ENCODE measurements at places on chromosomes 3 and 15.
A peak's percentile ranks its signal among the peaks of the same experiment; 100 is the strongest.

GRCh38 chr3:143784446-143784845 is 63.8 kb downstream of the SLC9A9 start:
- DNase-seq: no peak

GRCh38 chr3:39474126-39474515 is 6.6 kb downstream of the MOBP start:
- no peak for DNase-seq

DNA sequence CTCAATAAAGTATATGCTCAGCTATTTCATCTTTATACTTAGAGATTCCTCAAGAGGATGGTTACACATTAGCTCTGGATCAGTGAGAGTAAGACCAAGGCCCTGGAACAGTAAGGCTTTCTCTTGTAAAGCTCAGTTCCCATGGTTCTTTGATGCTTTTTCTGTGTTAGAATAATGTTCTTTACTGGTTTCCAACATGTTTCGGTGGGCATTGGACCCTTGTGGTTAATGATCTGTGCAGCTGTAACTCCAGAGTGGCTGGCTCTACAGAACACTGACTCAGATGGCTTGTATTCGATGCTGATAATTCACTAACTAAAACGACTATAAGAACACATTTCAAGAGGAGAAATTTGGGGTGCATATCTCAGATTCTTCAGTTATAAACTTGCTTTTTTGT is 114.7 kb downstream of the AKAP13 start:
- no peak for DNase-seq

GRCh38 chr3:105728771-105729312 is 140.0 kb downstream of the CBLB start:
- no peak for DNase-seq

GRCh38 chr3:54215521-54215920 is 93.2 kb downstream of the CACNA2D3 start:
- no peak for DNase-seq

- DNase-seq: peak; percentile 18
Measured at GRCh38 chr15:64461721-64462162, 1.4 kb downstream of the ZNF609 start.

- no peak for DNase-seq
Measured at GRCh38 chr3:194139071-194139813, 3.3 kb downstream of the HES1 start.

DNA sequence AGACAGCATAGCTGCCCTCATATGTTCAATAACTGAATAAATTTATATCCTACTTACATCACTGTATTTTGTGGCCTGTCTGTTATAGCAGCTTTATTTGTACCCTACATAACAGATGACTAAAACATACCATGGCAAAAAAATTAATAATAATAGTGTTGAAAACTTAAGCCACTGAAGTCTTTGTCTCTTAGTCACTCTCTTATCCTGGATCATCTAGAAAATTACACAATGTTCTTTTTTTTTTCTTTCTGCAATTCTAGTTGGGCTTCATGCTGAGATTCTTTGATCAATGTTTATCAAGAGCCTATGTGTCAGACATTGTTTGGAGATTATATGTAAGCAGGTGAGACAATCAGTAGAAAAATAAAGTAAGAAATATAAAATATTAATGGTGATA is 519.3 kb upstream of the ARPP21 start:
- no peak for DNase-seq

- DNase-seq: no peak
Measured at GRCh38 chr15:58566029-58566428, 134.2 kb downstream of the LIPC start.

- DNase-seq: no peak
Measured at GRCh38 chr15:62547584-62547983, 382.5 kb upstream of the C2CD4B start.

DNA sequence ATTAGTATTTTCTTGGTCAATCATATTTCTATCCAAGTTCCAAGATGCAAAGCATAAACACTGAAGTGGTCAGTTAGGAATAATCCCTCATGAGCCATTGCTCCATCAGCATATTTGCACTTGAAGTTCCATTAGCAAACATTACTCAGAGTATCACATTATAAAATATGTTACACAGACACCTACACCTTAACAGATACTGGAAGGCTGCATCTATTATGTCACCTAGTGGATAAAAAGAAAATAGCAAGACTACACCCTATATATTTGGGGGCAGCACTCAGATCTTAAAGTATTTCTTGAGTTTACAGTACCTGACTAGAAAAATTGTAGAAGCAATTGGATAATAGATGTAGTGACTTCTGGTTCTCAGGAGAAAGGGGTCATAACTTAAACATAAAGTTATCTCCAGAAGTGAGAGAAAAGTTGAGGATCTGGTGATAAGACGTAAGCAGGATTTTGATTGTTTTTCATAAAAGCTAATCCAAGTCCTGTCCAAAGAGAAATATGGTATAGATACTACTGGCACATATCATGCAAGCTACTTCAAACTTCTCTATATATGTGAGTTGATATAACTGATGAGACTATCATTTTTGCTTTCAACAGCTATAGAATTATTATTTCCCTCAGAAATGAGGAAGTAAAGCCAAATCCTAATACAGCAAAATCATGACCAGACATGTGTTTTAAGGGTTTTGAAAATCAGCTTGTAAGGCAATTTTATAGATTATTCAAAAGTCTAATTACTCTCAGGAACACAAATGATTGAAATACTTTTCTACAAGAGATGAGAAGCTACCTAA is 422.2 kb downstream of the GBE1 start:
- no peak for DNase-seq

GRCh38 chr3:112482675-112483074 is 16.6 kb downstream of the BTLA start:
- no peak for DNase-seq

GRCh38 chr3:126003447-126004190 is 34.6 kb downstream of the ROPN1B start:
- DNase-seq: no peak

DNA sequence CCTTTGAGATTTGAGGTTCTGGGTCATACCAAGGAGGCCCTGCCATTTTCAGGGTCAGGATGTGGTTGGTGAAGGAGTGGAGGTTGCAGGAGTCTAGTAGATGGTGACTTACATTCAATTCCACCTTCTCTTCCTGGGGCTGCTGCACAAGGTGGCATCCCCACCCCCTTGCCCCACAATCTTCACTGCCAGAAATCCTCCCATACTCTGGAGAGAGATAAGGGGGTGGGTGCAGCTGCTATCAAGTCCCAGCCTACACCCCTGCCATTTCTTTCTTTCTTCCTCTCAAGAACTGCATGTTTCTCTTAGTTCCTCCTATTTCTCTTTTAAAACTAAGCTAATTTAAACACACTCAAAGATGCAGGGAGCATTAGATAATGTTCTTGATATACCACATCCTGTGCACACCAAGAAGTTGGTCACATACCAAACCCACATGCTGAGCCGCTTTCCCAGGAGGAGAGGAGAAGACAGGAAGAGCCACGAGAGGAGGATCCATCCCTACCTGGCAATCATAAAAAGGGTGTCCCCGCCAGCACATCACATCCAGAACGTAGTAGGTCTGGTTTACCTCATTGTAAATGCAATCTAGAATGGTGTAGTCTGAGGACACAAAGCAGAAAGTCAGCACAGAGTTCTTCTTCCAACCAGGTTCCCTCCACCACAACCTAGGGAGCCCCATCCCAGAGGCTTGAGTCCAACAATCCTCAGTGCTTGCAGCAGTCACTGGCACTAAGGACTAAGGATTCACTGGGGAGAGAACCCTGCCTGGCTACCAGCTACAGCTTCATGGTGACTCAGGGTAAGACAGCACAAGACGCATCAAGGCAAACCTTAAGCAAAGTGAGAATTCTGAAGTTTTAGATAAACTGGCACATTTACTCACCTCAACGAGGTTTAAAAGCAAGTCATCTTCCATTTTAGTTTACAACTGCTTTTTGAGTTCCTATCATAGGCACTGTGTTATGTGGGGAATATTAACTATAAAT is 18.5 kb downstream of the SNUPN start:
- no peak for DNase-seq

DNA sequence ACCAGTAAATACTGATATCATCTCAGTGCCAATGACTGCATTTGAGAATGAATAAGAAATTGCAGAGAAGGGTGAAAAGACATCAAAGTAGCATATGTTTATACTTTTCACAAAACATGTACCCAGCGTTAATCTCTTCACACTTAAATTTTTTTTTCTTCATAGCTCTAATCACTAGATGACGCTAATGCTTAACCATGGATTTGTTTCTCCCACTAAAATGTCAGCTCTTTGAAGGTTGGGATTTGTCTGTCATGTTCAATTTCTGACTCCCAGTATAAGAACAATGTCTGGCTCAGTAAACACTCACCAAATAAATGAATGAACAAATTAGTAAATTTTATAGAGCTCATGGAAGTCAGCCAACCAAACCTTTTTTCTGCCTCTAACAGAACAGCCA is 78.3 kb upstream of the LMCD1 start:
- DNase-seq: no peak

DNA sequence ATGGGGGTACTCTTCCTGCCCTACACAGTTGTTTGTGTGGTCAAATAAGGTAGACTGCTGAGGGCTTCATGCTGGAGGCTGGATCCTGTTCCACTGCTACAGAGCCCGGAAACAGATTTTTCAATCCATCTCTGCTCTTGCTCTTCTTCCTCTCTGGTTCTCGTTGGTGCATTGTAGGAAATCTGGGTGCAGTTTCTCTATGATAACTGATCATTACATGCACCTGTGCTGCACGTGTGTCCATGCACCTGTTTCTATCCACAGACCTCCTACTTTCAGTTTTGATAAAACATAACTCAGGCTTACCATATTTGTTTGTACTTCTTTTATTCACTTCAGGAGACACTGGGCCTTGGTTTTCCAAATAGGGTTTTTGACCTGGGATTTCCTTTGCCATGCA is 21.3 kb downstream of the MINAR1 start:
- DNase-seq: no peak

GRCh38 chr3:103319912-103320311 is 885.1 kb downstream of the ZPLD1 start:
- DNase-seq: no peak

GRCh38 chr3:160564949-160565441 is 376 bp downstream of the KPNA4 start:
- no peak for DNase-seq

DNA sequence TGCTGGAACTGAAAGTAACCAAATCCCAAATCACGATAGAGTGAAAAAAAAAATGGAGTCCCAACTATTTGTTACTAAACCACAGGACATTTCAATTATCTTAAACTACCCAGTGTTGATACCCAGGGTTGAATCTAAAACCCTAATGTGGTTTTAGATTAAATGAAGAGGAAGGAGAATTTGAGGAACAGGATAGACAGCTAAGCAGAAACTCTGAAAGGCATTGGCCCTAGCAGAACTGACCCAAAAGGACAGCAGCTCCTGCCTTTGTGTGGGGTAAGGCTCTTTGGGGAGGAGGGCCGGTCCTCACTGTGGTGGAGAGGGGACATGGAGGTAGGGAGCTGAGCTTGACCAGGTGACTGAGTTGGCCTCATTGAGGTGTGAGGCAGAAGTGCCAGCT is 30.7 kb upstream of the SNRK start:
- DNase-seq: no peak

DNA sequence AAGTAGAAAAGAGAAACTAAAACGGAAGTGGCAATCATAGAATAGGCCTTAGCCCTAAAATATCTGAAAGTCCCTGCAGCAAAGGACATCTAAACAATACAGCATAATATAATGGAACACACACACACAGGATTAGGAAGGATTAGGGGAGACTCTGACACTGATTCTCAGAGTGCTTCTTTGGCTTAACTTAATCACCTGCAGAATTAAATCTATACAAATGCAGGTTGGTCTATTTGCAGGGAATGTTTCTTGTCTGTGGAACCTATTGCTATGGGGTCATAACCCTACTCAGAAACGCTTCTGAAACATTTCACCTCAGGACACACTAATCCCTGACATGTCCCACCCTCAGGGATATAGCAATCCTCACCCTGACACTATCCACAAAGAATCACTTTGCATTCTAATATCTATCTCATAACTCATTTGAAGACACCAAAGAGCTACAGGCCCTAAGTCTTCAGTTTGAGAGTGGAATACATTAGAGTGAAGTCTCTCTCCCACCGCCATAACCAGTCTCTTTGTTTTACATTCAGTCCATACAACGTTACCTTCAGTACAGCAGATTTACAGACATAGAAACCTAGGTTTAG is 1041.2 kb downstream of the TUSC7 start:
- DNase-seq: no peak

GRCh38 chr3:4988983-4989834 is 10.0 kb downstream of the BHLHE40 start:
- DNase-seq: no peak

DNA sequence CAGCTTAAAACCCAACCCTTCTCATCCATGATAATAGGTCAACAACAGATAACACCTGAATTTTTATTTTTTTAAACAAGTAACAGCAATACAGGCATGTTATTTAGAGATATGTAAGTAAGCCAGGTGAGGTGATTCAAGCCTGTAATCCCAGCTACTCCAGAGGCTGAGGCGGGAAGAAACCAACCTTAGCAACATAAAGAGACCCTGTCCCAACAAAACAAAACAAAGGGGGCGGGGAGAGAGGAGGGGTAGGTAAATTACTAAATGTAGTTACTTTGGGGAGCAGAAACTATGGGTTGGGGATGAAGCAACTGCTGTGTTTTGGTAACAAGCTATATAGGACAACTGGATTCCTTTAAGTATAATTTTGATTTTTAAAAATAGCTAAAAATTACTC is 47.0 kb downstream of the GNB4 start:
- DNase-seq: no peak

DNA sequence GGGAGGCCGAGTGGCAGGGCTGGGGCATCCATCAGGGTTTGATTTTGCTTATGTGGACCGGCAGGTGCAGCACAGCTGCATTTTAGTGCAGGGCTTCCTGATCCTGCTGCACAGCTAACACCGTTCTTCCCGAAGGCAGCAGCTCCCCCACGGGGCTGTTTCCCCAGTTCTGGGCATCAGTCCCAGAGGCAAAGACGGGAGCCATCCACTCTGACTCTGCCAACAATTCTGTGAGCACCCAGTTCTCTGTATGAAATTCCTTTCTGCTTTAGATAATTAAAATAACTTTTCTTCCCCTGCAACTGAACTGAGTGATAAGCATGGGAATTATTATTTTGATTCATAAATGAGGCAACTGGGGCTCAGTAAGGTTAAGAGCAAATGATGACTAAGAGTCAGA is 262.9 kb upstream of the ATP10A start:
- DNase-seq: peak; percentile 16

DNA sequence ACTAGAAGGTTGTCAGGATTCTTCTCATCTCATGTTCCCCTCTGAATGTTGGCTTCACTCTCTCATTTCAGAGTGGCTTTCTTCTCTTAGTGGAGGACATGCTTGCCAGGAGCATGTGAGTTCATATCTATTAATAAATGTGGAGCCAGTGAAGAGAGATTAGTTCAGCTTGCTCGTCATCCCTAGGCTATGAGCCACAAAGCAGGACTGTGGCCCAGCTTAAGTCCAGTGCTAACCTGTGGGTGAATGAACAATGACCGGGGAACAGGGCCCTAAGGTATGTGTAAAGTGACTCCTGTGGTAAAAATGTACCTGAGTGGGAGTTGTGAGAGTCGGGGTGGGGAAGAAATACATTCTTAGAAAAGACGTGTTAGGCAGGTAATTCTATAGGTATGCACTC is 96.9 kb upstream of the TBL1XR1 start:
- DNase-seq: no peak
